HuH-7 (cell line): ENCODE measurements at places on chromosomes 16 and 17.
A peak's percentile ranks its signal among the peaks of the same experiment; 100 is the strongest.

DNA sequence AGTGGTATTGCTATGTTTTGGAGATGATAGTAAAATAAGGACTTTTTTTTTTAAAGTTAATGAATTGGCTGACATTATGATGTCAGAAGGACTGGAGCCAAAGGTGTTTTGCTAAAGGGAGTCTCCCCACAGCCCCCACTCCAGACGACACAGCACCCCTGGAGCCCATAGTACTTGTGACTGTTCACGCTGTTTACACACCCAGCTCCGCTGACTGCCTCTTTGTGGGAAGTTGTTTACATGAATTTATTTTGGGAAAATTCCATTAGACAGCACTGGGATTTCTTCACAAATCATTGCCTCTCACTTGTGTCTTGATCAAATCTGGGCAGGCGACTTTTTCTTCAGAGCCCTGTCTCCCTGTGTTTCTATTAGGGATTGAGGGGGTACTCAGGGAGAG, 108.6 kb downstream of the C17orf67 start:
- DNase-seq: no peak

- DNase-seq: no peak
Observed at GRCh38 chr17:72307836-72308235, 187.0 kb downstream of the SOX9 start.

- DNase-seq: no peak
Observed at GRCh38 chr16:68814516-68814915, 28.8 kb upstream of the TANGO6 start.

- no peak for DNase-seq
Observed at GRCh38 chr16:84357191-84357651, 11.1 kb upstream of the ATP2C2 start.

DNA sequence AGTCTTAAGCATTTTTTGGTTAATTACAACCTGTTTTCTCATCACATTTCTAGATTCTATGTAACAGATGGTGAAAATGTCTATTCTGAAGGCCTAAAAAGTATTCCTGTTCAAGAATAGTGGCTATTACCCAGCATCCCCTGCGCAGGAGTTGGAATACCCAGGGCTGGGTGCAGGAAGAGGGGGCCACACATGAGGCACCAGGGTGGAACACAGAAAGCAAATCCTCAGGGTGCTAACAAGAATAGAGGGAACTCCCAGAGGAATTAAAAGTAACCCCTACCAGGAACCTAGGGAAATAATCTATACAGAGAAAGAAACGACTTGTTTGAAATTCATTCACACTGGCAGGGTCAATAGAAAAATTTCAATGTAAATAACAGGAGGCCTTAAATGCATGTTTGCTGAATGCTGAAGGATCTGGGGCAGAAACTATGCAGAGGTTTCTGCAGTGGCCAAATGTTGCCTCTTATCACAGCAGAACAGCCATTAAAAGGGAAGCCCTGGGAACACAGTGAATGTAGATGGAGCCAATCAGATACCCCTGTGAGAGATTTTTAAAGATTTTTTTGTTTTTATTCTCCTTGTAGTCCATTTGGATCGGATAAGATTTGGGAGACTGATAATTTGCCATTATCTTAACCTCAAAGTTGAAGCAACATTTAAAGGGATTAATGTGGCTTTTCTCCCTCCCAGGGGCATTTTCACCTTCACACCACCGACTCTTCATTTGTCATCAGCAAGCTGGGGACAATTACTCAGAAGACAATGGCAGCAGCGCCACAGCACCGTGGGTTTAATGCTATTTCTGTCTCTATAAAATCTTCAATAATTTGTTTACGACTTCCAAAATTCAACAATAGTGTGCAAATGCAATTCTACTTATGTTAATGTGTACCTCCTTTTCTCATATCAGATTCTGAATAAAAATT, 196.0 kb upstream of the PSMD7 start:
- DNase-seq: no peak

GRCh38 chr17:45368651-45369050, 51.8 kb upstream of the MAP3K14 start:
- DNase-seq: no peak

GRCh38 chr16:54067322-54068065, 219.1 kb downstream of the IRX3 start:
- no peak for DNase-seq

DNA sequence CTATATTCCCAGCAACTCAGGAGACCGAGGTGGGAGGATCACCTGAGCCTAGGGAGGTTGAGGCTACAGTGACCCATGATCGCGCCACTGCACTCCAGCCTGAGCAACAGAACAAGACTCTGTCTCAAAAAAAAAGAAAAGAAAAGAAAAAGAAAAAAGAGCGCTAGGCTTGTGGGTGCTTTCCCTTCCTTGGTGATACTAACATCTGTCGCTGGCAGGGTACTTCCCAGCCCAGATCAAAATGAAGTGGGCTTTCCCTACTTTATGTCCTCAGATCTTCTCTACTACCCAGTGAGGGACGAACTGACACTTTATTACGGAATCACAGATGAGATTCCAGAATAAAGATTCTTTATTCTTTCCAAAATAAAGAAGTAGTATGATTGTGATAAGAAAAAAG, 103.8 kb upstream of the NOL11 start:
- no peak for DNase-seq

- DNase-seq: peak; percentile 92
Observed at GRCh38 chr16:72099377-72099818, 5.8 kb downstream of the DHX38 start.

DNA sequence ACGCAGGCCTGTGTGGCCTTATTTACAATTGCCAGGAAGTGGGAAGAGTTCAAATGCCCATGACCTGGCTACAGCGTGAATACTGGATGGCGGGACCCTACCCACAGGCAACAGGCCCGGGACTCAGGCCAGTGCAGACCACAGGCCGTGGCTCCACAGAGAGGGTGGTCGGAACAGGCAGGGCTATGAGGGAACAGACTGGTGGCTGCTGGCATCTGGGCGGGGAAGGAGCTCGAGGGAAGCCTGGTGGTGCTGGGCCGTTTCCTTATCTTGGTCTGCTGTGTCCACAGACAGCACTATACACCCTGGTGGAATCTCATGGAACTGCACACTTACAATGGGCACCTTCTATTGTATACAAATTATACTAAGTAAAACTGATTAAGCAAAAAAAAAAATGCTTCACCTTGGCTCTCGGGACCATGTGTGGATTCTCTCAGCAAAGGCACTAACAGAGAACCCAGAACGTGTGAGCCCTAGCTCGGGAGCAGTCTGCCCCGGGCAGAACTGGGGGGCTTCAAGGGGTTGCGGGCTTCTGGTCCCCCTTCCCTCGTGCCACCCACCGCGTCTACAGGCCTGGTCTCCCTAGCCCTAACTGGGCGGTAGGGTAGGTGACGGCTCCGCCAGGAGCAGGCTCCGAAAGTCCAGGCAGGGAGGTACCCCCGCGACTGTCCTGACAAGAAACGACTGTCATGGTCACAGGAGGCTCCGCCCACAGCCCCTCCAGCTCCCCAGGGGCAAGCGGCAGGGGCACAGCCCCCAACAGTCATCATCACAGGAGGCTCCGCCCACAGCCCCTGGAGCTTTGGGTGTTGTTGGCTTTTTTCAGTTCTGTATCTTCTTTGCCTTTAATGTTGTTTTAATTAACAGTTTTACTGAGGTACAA, 21.8 kb downstream of the CEP131 start:
- DNase-seq: peak; percentile 96

- DNase-seq: peak; percentile 21
Observed at GRCh38 chr16:7268182-7268581, 64.5 kb upstream of the RBFOX1 start.

GRCh38 chr16:10770907-10771306, 27.3 kb downstream of the NUBP1 start:
- DNase-seq: no peak

DNA sequence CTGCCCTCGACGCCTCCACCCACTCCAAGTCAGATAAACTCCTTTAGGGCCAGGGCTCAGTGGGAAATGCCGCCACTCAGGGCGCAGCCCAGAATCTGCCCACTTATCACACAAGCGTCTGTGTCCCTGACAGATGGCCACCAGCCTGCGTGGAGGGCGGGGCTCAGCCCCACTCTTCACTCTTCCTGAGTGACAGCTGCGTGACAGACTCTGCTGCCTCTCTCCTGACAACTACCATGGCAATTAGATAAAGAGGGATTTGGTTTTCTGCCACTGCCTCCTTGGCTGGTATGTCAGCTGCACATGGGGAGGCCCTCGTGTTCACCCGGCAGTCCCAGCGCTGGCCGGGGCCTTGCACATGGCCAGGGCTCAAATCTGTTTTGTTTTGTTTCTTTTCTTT, 96.2 kb downstream of the RTN4RL1 start:
- no peak for DNase-seq

- no peak for DNase-seq
Observed at GRCh38 chr17:61479493-61480413, 27.5 kb downstream of the TBX4 start.

GRCh38 chr16:56767024-56767423, 37.1 kb downstream of the NUP93 start:
- no peak for DNase-seq

DNA sequence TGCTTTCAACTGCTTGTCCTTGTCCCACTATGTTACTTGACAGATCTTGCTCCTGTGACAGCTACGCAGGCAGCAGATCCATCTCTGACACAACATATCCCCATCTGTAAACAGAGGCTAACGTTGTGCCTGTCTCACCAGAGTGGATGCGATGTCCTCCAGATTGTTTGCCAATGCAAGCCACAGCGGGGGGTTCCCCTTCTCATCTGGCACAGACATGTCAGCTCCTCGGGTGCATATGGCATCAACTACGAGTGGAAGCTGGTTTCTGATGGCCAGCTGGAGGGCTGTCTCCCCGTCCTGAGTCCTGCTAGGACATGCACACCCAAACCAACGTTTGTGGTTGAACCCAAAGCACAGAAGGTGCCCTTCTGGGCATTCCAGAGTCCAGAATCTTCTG, 39.0 kb downstream of the CYB5D2 start:
- DNase-seq: no peak

- DNase-seq: no peak
Observed at GRCh38 chr16:48905632-48906505, 295.9 kb upstream of the N4BP1 start.

DNA sequence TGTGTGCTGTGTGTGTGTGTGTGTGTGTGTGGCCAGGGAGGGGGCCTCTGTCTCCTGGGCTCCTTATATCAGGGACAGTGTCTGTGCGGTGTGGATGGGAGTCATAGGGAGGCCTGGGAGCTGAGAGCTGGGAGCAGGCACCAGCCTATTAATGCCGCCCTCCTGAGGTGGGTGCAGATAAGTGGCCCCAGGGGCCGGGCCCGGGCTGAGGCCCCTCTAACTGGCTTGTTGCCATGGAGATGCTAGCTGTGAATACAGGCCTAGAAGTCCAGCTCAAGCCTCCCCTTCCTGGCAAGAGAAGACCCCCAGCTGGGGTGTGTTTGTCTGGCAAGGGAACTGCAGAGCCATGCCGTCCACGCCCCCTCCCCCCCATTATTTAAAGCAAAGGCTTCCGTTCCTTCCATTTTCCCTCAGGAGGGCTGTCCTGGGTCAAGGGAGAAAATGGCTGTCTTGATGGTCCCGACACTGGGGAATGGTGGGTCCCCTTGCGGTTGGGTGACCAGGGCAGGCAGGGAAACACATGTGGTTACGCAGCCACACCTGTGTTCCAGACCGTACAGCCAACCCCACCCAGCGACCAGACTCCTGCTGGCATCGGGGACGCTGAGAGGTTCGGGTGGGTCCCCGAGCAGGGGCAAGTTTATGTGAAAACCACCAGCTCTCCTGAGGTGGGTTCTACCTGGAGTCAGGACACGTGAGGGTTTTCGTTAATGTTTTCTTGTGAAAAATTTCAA, 141.1 kb downstream of the MRM1 start:
- DNase-seq: no peak

DNA sequence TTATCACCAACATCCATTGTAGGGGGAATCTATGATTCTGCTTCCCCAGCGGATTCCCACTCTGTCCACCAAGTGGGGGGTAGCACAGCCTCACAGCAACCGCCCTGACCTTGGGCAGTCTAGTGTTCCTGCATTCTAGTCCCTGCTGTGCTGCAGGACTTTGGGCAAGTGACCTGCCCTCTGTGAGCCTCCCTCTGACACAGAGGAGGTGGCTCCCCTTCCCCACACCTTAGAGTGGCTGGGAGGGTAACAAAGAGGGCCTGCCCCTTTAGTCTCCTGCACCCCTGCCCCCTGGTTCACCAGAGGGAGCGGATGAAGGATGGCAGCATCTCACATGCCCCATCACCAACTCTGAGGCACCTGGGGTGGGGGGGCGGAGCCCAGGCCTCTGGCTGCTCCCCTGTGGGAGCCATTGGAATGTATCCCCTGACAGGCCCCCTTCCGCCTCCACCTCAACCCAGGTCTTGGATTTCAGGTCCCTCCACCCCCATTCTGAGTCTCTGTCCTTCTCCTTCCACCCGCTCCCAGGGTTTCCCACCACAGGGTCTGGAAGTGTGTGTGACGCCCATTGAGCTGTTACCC, 10.1 kb downstream of the GAS2L2 start:
- DNase-seq: no peak

GRCh38 chr16:24900230-24900629, 54.5 kb downstream of the SLC5A11 start:
- DNase-seq: no peak

- no peak for DNase-seq
Observed at GRCh38 chr16:81562174-81562849, 117.7 kb downstream of the CMIP start.

DNA sequence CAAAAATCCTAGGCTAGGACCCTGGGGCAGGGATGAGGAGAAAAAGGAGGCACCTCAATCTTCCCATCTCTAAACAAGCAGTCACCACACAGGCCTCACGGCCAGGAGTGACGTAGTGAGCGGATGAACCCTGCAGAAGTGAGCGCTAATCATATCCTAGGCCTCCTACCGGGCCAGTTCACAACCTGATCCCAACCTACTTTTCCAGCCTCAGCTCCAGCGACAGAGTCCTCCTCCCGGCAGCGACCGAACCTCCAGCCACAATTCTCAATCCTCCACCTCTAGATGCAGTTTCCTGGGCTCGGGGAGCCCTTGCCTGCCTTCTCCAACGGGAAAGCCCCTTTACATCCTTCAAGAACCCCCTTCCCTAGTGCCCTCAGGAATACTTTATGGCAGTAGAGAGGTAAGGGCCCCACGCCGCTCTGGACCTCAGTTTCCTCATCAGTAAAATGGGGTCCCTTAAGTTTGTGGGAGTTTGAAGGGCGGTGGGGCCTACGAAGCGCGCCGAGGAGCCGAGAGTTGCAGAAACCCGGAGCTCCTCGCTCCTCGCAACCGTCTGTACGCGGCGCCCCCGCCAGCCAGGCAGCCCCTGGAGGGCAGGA, 1.4 kb downstream of the ZNF668 start:
- DNase-seq: peak; percentile 49

DNA sequence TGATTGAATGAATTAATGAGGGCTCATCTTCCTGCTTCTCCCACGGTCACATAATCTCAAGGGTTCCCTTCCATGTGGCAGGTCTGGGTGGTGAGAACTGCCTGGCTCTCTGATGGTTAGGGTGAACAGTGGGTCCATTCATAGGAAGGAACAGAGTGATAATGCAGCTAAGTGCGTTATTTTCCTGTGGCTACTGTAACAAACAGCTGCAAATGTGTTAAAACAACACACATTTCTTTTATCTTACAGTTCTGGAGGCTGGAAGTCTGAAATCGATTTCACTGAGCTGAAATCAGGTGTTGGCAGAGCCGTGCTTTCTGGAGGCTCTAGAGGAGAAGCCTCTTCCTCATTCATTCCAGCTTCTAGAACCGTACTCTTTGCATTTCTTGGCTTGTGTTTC, 95.3 kb downstream of the BMERB1 start:
- no peak for DNase-seq
